ENCODE measurements at places on chromosomes 16 and 17.
A peak's percentile ranks its signal among the peaks of the same experiment; 100 is the strongest.

GRCh38 chr17:21687136-21687953, 5.0 kb upstream of the KCNJ18 start:
- DNase-seq, result no peak

DNA sequence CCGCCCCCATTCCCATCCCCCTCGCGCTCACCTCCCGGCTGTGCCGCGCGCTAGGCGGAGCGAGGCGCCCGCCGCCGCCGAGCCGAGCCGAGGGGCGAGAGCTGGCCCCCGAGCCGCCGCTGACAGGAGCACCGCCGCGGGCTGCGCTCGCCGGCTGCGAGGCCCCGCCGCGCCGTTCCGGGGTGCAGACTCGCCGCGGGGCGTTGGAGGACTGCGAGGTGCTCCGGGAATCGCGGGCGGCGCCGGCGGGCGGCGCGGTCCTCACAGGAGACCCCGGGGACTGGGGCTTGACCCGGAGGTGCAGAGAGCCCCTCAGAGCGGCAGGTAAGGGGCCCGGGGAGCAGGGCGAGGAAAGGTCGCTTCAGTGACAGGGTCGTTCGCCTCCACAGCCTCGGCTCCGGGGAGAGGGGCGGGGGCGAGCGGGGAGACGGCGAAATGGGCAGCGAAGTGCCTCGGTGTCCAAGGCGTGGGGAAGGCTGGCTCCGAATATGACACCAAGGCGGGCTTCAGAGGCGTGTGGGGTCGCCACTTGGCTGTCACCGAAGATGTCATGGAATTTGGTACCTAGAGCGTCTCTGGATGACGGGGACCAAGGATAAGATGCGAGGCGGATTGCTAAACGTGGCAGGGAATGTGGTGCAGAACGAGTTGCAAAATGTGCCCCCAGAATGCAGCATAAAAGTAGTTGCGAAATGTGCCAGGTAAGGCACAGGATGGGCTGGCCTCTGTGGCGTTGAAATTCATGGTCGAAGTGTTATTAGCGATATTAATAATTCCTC, 580 bp downstream of the TANC2 start:
- DNase-seq, result peak; percentile 6

GRCh38 chr16:20073203-20074098, at the start of gene GPR139:
Gene GPR139, minus strand, starts transcription at chr16:20073890. Its CDS starts 274 bp downstream, at chr16:20073616.
- DNase-seq, result no peak

DNA sequence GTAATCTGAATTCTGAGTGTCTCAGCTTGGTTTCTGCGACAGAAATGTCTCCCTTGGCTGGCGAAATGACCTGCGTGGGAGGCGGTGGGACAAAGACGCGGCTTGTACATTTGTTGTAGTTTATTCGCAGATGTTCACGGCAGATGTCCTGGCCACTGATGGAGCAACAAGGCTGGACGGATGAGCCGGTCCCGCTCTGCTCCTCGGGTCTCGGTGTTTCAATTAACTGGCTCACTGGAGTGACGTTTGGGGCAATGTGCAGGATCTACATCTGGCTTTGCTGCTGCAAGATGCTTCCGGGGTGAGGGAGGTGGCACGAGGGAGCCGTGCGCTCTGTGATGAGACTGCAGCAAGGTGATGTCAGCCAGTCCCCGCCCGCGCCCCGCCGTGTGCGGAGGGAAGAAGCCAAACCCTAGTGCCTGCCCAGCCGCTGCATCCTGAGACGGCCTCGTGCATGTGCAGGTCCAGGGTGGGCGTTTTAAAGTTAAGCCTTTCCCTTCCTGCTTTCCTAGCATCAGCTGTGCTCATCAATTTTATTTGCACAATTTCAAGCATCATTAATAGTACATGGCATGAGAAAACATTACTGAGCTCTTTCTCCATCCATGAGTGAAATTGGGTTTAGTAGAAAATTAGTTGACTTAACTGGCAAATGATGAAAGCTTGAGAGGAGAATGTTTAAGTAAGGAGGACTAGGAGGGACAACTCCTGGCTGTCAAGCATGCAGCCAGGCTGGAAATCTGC, 44.4 kb downstream of the MGAT5B start:
- DNase-seq, result no peak

- DNase-seq, result no peak
Observed at GRCh38 chr17:12024327-12024726, 3.6 kb downstream of the MAP2K4 start.

- no peak for DNase-seq
Observed at GRCh38 chr17:12624211-12624610, 41.5 kb upstream of the MYOCD start.

DNA sequence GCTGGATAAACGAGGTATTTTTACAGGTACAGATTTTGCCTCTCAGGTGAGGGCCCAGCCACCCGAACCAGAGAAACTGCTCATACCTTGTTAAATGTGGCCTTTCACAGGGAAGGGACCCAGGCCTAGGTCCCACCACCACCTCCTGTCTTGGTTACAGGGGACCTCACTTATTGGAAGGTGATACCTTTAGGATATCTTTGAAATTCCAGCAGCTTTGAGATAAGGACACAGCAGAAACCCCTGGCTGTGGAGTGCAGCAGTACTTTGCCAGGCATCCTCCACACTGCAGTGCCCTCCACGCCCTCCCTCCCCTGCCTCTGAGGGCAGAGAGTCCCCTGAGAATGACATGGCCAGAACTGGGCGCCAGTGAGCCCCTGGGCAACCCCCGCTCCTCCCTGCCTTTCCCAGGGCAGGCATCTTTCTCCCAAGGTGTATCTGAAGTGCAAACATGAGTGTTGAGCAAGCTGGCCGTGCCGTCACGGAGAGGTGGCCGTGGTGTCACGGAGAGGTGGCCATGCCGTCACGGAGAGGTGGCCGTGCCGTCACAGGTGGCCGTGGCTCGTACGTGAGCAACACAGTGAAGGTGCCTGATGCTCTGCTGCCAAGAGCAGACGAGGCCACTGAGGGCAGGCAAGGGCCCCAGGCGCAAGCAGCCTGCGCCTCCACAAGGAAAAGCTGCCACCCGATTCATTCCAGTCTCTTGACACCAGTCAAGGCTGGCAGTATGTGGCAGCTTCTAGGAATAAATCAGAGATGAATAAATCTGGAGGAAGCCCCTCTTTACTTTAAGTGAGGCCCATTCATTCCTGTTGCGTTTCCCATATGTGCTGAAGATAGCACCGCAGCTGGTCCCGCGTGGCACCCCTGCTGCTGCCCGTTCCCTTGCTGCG, 134.5 kb upstream of the CHMP6 start:
- DNase-seq, result no peak

DNA sequence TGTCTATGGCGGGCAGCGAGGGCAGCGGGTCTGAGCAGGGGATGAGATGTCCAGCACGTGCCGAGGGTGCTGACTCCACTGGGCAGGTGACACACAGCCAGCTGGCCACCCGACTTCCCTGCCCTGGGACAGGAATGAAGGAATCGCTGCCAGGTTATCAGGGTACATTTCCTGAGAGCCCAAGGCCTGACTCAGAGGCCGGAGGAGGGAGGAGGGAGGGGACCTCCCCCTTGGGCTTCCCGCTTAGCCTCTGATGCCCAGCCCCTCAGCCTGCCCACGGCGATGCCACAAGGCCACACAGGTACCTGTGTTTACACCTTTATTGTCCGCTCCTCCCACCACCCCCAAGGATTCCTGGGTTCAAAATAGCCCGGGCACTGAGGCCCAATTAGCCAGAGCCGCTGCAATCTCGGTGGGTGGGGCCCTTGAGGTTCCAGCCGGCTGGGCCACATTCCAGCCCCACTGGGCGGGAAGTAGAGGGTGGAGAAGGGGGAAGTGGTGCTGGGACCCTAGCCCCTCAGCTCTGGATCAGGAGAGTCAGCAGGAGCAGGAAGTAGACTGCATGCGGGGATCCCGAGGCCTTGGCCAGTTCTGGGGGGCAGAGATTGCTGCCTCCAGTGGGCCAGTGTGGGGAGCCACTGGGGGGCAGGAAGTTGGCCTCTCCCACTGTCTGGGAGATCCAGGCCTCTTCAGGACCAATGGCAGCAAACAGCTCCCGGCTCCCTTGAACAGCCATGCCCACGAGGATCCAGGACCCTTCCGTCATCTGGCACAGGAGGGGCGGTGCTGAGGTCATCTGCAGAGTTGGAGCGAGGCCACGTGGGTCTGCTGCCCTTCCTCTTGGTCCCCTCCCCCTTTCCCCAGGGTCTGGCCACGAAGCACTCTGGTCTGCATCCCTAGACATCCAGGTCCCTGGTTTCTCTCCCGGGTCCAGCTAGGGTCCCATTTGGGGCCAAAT, 3.4 kb upstream of the PRSS8 start:
- no peak for DNase-seq

GRCh38 chr17:45893725-45894021, 681 bp upstream of the MAPT start:
- DNase-seq, result no peak

DNA sequence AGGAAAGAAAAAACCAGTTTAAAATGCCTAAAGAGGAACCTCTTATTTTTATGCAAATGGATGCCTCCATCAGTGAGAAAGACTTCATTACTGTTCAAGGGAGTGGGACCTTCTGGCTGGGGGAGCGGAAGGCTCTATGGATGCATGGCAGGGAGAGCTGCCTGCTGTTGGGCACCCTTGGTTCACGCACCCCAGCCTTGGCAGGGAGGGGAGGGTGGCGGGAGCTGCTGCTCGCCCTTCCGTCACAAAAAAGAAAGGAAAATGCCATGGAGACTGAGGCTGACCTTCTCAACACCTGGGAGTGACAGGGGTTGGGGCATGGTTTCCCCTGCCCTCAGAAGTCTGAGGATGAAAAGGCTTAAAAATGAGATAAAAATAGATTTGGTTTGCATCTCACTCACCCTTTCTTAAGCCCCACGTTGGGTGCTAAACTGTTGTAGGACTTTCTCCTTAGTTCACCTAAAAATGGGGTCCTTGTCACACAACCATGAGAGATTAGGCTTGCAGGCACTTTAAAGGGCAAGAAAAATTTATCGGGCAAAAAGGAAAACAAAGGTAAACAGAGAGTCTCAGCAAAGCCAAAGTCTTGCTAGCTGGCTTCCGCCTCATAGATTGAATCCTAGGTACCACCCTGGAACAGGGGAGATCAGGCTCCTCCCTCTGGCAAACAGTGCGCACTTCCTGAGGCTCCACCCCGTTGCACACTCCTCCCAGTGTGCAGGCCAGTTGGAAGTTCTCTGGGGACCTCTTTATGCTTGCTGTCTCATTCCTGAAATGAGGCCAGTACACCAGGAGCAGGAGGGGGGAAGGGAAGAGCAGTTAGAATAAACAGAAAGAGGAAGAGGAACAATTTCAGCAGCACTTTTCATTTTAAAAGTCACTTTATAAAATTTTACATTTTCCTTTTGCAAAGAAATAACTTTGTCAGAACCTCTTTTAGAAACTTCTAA, 31.6 kb downstream of the PHKB start:
- no peak for DNase-seq

GRCh38 chr16:56889206-56889605, 24.2 kb downstream of the SLC12A3 start:
- DNase-seq, result no peak

GRCh38 chr16:82379551-82379950, 209.5 kb upstream of the MPHOSPH6 start:
- no peak for DNase-seq

GRCh38 chr17:15893658-15894024, 51.3 kb upstream of the ADORA2B start:
- no peak for DNase-seq

GRCh38 chr17:59844884-59845594, 47.7 kb downstream of the TUBD1 start:
- no peak for DNase-seq

GRCh38 chr17:72404872-72405271, 284.1 kb downstream of the SOX9 start:
- DNase-seq, result no peak

DNA sequence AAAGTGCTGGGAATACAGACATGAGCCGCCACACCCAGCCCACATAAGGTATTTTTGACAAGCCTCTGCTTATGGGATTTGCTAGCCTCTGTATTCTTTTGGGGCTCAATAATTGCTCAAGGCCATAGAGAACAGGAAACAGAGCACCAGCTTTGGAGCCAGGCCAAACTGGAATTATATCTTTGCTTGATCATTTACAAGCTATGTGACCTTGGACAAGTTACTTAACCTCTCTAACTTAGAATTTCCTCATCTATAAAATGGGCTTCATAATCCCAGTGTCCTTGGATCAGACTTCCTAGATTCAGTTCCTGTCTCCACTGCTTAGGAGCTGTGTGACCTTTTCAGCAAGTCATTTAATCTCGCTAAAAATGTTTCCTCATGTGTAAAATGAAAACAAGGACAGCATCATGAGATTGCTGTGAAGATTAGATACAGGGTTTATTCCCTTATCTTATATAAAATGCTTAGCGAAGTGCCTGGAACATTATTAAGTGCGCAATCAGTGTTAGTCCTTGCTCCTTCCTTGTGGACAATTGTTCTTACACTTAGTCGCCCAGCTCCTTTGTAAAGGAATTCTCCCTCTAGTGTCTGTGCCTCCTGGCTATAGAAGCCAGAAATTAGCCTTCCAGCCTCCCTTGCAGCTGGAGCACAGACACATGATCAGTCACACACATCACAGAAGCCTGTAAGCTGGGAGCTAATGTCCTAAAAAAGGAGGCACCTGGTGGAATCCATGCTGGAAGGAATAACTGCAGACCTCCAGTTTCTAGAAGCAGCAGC, 16.6 kb downstream of the KRT9 start:
- DNase-seq, result no peak

DNA sequence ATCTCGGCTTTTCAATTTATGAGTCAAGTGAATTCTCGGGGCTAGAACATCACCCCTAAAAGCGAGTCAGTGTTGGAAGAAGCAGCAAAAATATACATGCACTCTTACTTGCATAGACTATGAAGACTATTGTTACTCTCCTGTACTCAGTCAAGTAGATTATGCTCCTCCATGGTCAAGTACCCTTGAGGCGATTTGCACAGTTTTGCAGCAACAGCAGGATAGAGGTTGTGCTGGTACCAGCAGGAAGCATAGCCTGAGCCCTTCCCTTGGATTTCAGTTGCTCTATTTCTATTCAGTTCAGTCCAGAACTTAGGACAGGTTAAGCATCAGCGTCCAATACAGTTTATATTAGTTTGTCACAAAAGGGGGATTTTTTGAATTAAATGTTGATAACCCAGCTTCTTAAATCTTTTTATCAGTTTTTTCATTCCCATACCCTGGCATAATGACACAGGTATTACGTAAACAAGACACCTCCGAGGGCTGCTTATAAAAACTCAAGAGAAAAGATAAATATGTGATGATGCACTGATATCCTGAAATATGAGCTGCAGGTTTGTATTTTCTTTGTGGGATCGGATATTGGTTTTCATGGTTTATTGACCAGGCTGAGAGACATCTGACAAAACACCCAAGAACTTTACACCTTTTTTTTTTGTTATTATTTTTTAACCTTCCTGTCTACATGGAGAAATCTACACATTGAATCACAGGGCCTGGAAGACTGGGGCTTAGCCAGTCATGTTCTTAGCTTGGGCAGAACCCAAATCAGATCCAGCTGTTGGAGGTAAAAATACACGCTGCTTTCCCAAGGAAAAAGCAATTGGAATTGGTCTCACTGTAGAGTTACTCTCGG, 144.1 kb downstream of the PITPNC1 start:
- no peak for DNase-seq
